ENCODE measurements at places on chromosomes 2 and 18.

- no peak for DNase-seq
Observed at GRCh38 chr2:86787736-86788135, 3.0 kb downstream of the CD8A start.

- DNase-seq, result no peak
Observed at GRCh38 chr18:56305583-56305982, 332.8 kb downstream of the TXNL1 start.

DNA sequence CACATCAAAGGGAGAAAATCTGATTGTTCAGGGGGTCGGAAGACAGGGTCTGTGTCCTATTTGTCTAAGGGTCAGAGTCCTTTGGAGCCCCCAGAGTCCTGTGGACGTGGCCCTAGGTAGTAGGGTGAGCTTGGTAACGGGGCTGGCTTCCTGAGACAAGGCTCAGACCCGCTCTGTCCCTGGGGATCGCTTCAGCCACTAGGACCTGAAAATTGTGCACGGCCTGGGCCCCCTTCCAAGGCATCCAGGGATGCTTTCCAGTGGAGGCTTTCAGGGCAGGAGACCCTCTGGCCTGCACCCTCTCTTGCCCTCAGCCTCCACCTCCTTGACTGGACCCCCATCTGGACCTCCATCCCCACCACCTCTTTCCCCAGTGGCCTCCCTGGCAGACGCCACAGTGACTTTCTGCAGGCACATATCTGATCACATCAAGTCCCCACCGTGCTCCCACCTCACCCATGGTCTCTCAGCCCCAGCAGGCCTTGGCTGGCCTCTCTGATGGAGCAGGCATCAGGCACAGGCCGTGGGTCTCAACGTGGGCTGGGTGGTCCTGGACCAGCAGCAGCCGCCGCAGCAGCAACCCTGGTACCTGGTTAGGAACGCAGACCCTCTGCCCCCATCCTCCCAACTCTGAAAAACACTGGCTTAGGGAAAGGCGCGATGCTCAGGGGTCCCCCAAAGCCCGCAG, 3.8 kb downstream of the PROC start:
- no peak for DNase-seq

DNA sequence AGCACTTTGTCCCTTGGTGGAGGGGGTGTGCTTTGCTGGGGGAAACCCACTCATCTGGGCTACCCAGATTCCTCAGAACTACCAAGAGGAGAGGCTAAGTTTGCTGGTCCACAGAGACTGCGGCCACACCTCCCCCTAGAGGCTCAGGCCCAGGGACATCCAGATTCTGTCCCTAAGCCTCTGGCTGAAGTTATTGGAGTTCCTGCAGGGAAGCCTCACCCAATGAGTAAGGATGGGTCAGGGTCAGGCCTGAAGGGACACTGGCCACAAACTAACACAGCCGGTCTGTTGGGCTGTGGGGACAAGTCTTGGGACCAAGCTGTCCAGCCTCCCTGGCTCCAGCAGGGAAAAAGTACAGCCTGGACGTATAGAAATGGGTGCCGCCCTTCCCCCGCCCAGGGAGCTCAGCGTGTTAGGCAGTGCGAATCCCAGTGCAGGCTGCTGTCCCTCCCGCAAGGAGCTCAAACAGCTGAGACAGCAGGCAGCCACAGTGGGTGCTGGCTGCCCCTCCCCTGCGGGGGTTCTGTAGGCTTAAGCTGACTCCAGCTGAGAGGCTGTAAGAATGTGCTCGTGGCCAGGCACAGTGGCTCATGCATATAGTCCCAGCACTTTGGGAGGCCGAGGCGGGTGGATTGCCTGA, 86.9 kb upstream of the ARL5A start:
- no peak for DNase-seq

DNA sequence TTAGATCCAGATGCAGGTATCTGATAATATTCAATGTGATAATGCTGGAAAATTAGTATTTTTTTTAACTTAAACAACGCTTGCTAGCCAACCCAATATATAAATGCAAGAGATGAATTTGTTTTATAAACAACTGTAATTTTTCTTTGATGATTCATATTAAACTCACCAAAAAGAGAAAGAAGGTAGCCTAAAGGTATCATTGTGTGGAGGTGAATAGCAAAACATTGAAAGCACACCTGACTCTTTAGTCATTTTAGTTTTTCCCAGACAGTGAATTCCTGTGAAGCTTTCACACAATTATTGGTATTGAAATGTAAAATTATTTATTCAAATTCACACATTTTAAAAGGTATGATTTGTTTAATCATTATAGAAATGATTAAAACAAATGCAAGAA, 424.0 kb downstream of the NR4A2 start:
- no peak for DNase-seq

GRCh38 chr2:65649811-65650589, 217.6 kb upstream of the SPRED2 start:
- no peak for DNase-seq

DNA sequence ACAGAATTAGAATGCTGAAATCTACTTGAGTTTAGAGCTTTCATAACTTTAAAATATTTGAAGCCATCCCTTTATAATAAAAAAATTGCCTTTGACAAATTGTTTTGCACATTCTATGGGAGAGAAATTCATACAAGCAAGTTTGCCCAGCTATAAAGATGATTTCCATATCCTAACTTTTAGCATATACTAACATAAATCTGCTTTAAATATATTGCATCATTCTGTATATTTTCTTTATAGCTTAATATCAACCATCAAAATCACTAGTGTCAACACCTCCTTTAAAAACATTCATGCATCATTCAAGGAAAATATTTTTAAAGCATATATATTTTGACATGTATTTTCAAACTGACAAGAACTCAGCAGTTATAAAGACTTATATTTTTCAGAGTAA, 49.9 kb downstream of the WDPCP start:
- DNase-seq, result no peak

- DNase-seq, result no peak
Observed at GRCh38 chr2:134558208-134558830, 160.5 kb downstream of the TMEM163 start.

DNA sequence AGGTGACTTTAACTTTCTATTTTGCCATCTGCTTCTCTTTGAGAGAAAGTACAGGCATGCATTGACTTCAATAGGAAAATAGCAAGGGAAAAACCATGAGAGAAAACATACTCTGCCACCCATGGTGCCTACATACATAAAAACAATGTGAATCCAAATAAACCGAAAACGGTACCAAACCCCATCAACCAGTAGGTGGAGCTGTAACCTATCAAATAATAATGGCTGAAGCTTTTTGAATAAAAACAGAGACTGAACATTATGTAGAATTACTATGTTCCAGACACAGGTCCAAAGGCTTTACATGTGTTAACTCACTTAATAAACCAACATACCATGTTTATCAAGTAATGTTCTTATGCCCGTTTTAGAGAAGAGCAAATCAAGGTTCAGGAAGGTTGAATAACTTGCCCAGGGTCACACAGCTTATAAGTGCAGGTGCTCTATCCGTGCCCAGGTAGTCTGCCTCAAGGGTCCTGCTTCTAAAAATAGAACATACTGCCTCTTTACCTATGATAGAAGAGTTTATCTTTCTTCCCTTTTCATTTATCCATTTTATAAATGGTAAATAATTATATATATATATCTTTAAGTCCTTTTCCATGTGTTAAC, 293.9 kb upstream of the SYT4 start:
- DNase-seq, result no peak

- no peak for DNase-seq
Observed at GRCh38 chr18:13305301-13305700, 86.7 kb downstream of the LDLRAD4 start.

DNA sequence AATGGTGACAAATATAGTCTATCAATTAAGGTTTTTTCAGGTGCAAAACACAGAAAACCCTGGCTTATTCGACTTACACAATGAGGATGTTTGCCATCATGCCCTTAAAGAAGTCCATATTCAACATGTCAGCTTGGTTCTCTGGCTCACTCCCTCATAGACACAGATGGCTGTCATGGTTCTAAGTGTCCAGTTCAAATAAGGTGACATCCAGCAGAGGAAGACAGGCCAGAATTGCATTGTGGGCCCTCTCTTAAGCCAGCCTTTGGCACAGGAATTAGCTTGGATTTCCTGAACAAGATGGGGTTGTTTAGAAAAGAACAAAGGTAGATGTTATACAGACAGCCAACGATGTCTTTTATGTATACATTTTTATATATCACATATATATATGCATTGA, 18.7 kb upstream of the SLC1A4 start:
- no peak for DNase-seq

- DNase-seq, result no peak
Observed at GRCh38 chr2:61178603-61179545, 16.9 kb downstream of the C2orf74 start.

DNA sequence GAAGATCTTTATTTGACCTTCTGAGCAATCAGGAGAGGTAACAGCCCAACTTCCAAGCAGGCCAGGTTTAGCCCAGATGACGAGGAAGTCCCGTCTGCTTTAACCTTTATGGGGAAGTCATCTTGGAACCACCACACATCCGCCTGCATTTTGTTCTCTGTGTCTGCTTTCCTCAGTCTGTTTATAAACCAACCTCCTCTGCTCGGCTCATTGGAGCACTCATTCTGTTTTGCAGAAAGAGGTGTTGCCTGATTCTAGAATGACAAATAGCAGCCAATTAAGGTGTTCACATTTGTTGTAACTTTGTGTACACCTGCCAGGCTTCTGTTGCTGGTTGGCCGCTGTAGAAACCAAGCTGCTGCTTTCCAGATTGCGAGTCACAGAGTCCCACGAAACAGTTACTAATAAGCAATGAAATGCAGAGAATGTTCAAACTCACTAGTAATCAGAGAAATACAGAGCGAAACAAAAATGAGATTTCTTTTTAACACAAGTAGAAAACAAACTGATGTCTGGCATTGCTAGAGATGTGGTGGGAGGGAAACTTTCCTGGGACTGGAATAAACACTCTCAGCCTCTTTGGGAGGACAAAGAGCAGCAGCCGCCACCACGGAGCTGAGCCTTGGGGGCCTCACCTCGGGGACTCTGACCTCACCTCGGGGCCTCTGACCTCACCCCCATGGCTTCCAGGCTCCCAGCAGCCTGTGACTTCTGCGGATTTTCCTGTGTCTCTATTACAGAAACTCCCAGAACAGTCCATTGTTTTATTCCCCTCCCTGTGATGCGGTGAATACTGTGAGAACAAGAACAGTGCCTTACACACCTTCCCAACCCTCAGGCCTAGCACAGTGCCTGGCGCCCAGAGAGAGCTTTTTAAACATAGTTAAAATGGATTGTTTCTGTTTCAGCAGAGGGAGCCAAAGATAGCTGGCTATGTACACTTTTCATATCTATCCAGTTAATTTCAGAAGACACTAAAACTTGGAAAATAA, 64.0 kb downstream of the MBP start:
- no peak for DNase-seq

DNA sequence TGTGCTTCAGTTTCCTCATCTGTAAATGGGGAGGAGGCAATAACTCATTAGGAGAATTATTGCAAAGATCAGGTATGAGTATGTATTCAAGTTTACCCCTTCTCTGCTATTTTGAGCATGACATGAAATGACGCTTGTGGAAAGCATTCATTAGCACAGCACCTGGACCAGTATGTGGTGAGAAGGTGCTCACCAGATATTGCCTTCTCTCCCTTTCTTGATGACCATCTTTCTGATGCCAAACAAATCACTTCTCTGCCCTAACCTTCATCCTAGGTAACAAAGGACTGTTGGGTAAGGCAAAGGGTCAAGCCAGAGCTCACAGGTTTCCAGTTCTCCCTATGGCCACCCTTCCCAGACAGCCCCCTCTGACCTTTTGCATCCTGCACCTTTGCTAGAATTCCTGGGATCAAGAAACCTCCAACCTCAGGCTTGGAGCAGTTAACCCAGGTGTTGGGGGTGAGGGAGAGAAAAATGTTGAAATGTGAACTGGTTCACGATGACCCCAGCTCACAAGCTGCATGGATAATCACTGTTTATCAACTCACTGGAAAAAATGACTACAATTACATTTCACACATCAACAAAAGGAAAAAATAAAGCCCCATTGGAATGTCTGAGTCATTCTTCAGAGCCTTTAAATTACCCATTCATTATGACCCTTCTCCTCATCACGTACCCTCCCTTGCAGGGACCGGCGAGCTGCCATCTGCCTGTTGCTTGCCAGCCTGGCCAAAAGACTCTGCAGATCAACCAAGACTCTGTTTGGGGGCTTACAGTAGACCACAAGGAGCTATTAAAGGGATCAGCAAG, 41.6 kb downstream of the LBH start:
- no peak for DNase-seq

- no peak for DNase-seq
Observed at GRCh38 chr2:234261736-234262135, 211.2 kb downstream of the SPP2 start.

DNA sequence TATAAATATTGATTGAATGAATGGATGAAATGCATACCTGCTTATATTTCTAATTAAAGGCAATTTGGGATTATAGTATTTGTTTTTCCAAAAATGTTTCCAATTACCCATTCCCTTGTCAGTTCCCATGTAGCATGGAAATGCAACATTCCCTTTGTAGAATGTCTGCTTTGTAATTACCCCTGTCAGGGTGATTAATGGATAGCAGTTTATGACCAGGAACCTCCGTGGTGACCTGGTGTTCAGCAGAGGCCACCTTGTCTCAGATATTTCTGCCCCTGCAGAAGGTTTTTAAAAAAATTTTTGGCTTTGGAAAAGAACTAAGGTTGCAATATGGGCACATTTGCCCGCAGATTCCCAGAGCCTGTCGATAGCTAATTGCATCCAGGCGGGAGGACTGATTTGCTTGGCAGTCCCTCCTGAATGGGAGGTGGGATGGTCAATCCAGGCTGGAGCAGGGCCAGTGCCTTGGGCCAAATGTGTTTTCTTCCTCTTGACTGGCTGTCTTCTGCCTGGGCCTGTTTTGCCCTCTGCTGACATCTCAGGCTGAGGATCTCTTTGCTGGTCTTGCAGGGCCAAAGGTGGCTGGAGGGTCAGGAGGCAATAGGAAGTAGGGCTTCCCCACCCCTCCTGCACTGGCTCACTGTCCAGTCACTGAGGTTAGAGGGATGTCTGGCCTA, 82.1 kb downstream of the TMEM182 start:
- no peak for DNase-seq

DNA sequence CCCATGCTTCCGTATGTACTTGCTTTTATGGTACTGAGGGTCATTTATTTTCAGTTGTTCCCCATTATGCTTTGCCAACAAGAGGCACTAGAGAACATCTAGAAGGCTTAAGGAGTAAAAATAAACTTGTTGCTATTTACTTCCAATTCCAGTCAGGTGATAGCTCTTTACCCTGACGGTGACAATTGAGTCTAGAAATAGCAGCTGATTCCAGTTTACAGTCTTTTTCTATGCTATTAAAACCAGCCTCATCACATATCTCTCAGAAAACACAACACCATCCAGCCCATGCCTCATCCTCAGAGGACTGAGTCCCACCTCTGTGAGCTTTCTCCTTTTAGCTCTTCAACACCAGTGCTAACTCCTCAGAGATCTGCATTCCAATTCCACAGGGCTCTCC, 327.0 kb downstream of the GPD2 start:
- DNase-seq, result no peak

DNA sequence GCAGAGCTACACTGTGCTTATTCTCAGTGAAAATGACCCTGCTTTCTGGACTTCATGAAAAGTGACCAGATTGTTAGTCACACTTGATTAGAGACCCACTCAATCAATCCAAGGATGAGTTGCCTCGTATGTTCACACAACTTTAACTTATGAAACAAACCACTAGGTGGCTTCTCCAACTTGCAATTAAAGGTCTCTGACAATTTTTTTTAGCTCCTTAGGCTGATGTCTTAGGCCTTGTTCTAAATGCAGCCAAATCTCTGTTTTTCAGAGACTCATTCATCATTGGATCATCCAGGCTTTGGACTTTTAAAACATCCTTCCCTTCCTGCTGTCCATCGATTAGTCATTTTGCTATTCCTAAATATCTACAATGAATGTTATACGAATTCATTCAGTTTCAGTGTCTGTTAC, 63.4 kb downstream of the MREG start:
- no peak for DNase-seq

GRCh38 chr2:221629468-221629867, 57.4 kb upstream of the EPHA4 start:
- no peak for DNase-seq

Measured in activated CD8-positive, alpha-beta memory T cell treated with anti-CD3 and anti-CD28 coated beads for 1 hour (primary cell).